ENCODE measurements at places on chromosomes 2 and 18.

- DNase-seq, result no peak
Observed at GRCh38 chr2:37869304-37869703, 55.8 kb upstream of the RMDN2 start.

- DNase-seq, result no peak
Observed at GRCh38 chr2:20606198-20606597, 44.7 kb downstream of the HS1BP3 start.

- DNase-seq, result no peak
Observed at GRCh38 chr2:239151201-239152131, 249.4 kb downstream of the HDAC4 start.

DNA sequence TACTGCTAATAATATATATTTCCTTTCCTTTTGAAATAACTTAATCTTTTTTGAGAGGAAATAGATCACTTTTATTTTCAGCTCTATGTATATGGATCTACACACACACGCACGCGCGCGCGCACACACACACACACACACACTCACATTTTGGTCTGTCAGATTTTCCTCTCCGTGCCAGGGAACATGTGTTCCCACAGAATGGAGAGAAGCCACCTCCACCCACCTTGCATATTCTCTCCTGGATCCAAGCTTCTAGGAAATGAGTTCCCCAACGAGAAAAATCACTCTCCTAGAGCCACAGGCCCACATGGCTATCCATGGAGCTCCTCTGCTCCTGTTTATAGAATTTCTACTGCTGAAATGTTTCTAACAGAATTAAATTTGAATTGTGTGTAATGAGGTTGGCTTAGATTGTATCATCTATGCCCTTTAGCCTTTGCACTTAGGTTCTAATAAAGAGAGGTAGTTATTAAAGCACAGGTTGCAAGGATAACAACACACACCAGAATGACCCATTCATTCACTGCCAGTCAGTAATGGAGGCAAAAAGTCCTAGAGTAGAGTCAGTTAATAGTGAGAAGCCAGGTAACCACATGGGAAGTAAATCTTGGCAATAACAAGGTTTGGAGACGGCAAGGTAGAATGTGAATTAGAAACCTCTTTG, 19.7 kb downstream of the IFIH1 start:
- no peak for DNase-seq

DNA sequence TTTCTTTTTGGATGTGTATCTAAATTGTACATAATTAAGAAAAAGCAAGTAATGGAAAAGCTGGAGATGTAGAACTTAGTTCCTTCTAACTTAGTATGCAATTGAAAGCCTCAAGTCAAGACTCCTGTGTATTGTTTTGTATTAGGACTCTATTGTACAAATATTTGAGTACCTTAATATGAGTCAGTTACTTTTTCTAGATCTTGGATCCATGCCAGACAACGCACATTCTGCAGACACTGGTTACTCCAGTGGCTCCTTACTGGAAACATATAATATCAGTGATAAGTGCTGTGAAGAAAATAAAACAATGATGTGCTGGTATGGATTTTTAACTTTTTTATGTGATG, 1.5 kb downstream of the SLC39A10 start:
- DNase-seq, result peak; percentile 39

DNA sequence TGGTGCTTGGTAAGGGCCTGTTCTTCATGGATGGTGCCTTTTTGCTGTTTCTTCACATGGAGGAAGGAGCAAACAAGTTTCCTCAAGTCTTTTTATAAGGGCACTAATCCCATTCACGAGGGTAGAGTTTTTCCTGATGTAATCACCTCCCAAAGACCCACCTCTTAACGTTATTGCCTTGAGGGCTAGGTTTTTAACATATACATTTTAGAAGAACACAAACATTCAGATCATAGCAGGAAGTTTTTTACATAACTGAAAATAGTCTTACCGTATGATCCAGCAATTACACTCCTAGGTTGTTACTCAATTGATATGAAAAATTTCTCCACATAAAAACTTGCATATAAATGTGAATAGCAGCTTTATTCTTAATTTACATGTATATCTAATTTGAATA, 976.3 kb downstream of the DSC3 start:
- no peak for DNase-seq

GRCh38 chr2:167749016-167749415, 498.4 kb downstream of the STK39 start:
- DNase-seq, result no peak

DNA sequence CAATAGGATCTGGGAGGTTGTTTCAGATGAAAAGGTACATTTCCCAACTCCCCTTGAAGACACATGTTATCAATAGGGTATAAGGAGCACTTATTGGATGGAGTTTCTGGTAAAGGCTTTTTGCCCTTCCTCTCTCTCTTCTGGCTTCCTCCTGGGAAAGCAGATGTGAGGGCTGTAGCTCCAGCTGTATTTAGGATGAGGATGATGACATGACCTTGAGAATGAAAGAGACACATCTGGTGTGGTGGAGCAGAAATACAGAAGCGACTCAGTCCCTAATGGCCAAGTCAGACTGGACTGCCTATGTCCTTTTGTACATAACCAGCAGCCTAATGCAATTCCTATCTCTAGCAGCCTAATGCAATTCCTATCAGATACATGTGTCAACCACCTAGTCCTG, 100.9 kb upstream of the NXPH2 start:
- DNase-seq, result no peak

DNA sequence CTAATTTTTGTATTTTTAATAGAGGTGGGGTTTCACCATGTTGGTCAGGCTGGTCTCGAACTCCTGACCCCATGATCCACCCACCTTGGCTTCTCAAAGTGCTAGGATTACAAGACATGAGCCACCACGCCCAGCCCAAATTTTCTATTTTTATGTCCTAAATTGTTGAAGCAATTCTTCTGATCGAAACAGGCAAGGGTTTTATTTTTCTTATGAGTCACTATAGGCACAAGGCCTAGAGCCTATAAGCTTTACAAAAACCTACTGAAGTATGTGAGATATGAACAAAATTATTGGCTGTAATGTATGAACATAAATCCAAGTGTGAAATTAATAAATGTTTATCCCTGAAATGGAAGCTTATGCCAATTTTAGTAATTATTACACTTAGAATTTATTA, 464.2 kb upstream of the NRP2 start:
- no peak for DNase-seq

DNA sequence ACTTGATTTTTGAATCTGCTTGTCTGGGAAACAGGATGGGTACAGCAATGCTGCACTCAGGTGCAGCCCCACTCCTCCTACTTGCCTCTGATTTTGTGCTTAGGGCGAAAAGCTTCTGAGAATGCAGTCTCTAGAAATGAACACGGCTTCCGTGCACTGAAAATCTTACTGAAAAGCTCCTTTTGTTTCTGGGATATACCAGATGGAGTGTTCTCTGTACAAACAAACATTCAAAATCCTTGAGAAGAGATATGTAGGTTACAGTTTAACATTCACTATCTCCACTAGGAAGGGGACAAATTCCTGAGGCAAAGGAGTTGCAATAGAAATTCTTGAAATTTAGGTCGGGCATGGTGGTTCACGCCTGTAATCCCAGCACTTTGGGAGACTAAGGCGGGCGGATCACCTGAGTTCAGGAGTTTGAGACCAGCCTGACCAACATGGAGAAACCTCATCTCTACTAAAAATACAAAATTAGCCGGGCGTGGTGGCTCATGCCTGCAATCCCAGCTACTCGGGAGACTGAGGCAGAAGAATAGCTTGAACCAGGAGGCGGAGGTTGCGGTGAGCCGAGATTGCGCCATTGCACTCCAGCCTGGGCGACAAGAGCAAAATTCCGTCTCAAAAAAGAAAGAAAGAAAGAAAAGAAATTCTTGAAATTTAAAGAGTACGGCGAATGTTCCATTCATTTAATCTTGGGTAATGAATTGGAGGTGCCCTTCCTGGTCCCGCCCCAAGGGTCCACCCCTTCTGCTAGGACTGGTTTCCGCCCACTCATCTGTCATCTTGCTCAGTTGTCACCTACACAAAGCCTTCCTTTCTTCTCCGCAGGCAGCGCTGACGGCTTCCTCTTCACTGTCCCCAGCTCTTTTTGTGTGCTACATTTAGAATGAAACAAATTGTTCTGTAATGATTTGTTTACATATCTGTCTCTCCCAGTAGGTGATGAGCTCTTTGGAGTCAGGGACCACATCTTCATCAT, 92.4 kb downstream of the SOCS6 start:
- DNase-seq, result no peak

GRCh38 chr2:9306911-9307310, 100.3 kb downstream of the ASAP2 start:
- DNase-seq, result no peak

DNA sequence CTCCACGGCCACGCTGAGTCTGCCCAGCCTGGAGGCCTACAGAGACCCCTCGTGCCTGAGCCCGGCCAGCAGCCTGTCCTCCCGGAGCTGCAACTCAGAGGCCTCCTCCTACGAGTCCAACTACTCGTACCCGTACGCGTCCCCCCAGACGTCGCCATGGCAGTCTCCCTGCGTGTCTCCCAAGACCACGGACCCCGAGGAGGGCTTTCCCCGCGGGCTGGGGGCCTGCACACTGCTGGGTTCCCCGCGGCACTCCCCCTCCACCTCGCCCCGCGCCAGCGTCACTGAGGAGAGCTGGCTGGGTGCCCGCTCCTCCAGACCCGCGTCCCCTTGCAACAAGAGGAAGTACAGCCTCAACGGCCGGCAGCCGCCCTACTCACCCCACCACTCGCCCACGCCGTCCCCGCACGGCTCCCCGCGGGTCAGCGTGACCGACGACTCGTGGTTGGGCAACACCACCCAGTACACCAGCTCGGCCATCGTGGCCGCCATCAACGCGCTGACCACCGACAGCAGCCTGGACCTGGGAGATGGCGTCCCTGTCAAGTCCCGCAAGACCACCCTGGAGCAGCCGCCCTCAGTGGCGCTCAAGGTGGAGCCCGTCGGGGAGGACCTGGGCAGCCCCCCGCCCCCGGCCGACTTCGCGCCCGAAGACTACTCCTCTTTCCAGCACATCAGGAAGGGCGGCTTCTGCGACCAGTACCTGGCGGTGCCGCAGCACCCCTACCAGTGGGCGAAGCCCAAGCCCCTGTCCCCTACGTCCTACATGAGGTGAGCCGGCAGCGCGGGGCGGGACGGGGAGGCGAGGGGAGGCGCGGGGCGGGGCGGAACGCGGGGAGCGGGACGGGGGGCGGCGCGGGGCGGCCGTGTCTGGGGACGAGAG, 15.2 kb downstream of the NFATC1 start:
- no peak for DNase-seq

Measured in AG09309 (cell line).